H4 (cell line): ENCODE measurements at places on chromosomes 6 and 20.
A peak's percentile ranks its signal among the peaks of the same experiment; 100 is the strongest.

- DNase-seq = peak; percentile 82
These were observed 180.6 kb upstream of the CCN2 start for GRCh38 chr6:132131758-132132157.

DNA sequence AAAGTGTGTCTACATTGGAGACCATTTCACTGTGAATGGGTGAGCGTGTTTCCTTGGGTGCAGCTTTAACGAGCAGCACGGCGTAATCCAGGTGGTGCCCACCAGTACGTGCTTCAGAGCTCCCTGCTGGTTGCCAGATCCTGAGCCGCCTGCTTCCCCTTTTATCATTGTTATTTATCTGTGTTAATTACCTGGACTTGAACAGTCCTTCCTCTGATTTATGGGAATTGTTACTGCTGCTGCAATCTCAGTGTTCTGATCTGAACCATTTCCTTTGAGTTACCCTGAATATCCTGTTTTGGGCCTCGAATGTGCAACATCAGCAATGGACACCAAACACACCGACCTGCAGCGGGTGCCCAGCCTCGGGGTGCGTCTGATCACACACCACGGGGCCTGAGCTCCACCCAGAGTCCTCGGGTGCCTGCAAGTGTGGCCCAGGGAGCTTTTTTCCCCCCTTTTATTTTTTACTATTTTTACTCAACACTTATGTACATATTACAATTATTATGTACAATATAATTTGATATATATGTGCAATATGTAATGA lies 81.3 kb downstream of the RPP40 start:
- no peak for DNase-seq

GRCh38 chr20:3539311-3540107 lies 68.7 kb downstream of the ATRN start:
- DNase-seq = no peak

GRCh38 chr6:2209226-2209809 lies 36.1 kb downstream of the GMDS start:
- peak; percentile 31 for DNase-seq
